Activated naive CD8-positive, alpha-beta T cell treated with anti-CD3 and anti-CD28 coated beads, Interleukin-2, amount 10 ng/mL, durations not matched to agents 7 days and 5 days (primary cell): ENCODE measurements at places on chromosomes 6 and 20. TPM values are rescaled to one million over a fixed set of nuclear protein-coding genes. Genes with fewer than 3 reads are reported as not detected.

The TGM6 gene
- total RNA-seq = not detected

The OPRM1 gene
- total RNA-seq = not detected

The PPIL4 gene
- 24.2 TPM for total RNA-seq

GRCh38 chr6:168107191-168107983 is 28.4 kb upstream of the FRMD1 start:
- no peaks in the 10 kb centered on the region for H3K36me3 ChIP-seq
- H3K4me3 ChIP-seq = no peak overlapping the region
- H3K27me3 ChIP-seq = peaks cover 24% of the 10 kb centered on the region
- H3K4me1 ChIP-seq = no peaks in the 10 kb centered on the region
- DNase-seq = no peak

GRCh38 chr6:119344306-119344705 is 5.3 kb downstream of the MAN1A1 start:
- H3K36me3 ChIP-seq = peaks cover 18% of the 10 kb centered on the region
- H3K4me1 ChIP-seq = peaks cover 50% of the 10 kb centered on the region
- no peak overlapping the region for H3K27ac ChIP-seq
- H3K27me3 ChIP-seq = no peaks in the 10 kb centered on the region
- H3K4me3 ChIP-seq = no peak overlapping the region
- DNase-seq = no peak
